H9 (cell line): ENCODE measurements at places on chromosomes 3 and 15. TPM values are rescaled to one million over a fixed set of nuclear protein-coding genes. Genes with fewer than 3 reads are reported as not detected.

GRCh38 chr15:39433376-39433775 lies 147.5 kb upstream of the THBS1 start:
- H3K27me3 ChIP-seq, result no peaks in the 10 kb centered on the region
- H3K4me3 ChIP-seq, result no peak overlapping the region
- no peak overlapping the region for H3K27ac ChIP-seq
- DNase-seq, result no peak
- 0 out of 2 replicates have a peak, but pooled peaks cover 7% of the 10 kb centered on the region for H3K36me3 ChIP-seq

DNA sequence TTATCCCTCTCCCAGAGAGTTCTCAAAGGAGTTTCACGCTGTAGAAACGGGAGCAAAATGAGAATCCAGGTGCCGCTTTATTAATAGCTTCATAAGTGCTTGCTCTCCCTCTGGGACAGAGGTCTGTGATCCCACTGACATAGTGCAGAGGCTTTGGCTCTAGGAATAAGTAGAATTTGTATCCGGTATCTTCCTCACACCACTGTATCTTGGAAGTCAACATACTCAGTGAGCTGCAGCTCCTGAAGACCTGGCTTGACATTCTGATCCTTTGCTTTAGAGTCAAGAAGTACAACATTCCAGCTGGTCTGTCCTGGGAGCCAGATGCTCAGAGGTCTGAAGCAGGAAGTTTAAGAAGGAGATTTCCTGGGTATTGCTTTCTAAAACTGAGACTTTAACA lies 323.0 kb downstream of the LPP start:
- H3K4me3 ChIP-seq, result no peak overlapping the region
- no peak for DNase-seq
- no peaks in the 10 kb centered on the region for H3K36me3 ChIP-seq
- H3K4me1 ChIP-seq, result peaks cover 2% of the 10 kb centered on the region; the same call in 1 of the 2 replicates

- H3K4me1 ChIP-seq, result peaks cover 3% of the 10 kb centered on the region; the same call in 1 of the 2 replicates
- H3K27me3 ChIP-seq, result peaks cover 64% of the 10 kb centered on the region
- DNase-seq, result peak; percentile 85
Observed at GRCh38 chr15:40927873-40928806, 1.0 kb upstream of the DLL4 start.

DNA sequence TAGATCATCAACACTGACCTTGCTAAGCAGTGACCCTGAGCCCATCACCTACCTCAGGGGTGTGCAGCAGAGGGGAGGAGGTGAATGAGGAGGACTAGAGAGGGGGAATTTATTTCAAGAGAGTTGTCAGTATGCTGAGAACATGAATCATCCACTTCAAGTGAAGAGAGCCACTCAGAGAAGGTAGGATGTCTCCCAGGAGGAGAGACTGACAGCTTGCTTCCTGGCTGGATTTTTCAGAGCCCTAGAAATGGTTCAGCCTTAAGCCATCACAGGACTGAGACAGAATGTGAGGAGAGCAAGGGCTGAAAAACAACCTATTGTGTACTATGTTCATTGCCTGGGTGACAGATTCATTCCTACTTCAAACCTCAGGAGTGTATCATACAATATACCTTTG lies 34.8 kb downstream of the CCNL1 start:
- H3K36me3 ChIP-seq, result no peaks in the 10 kb centered on the region
- peaks cover 2% of the 10 kb centered on the region; the same call in 1 of the 2 replicates for H3K4me1 ChIP-seq
- no peak overlapping the region for H3K4me3 ChIP-seq
- H3K27me3 ChIP-seq, result no peaks in the 10 kb centered on the region

GRCh38 chr3:4494895-4495264 lies 1.7 kb downstream of the ITPR1 start:
- H3K27ac ChIP-seq, result no peak overlapping the region
- no peak overlapping the region for H3K4me3 ChIP-seq
- 0 out of 2 replicates have a peak, but pooled peaks cover 2% of the 10 kb centered on the region for H3K4me1 ChIP-seq

GRCh38 chr15:73865904-73866303 lies 7.5 kb upstream of the TBC1D21 start:
- peaks cover 2% of the 10 kb centered on the region; the same call in 1 of the 2 replicates for H3K4me1 ChIP-seq
- peaks cover 5% of the 10 kb centered on the region; the same call in 1 of the 2 replicates for H3K36me3 ChIP-seq
- no peaks in the 10 kb centered on the region for H3K27me3 ChIP-seq
- H3K27ac ChIP-seq, result no peak overlapping the region
- peak; percentile 19 for DNase-seq

- H3K36me3 ChIP-seq, result peaks cover 20% of the 10 kb centered on the region
- no peak for DNase-seq
- H3K4me1 ChIP-seq, result peaks cover 4% of the 10 kb centered on the region; the same call in 1 of the 2 replicates
- H3K4me3 ChIP-seq, result no peak overlapping the region
- H3K27ac ChIP-seq, result no peak overlapping the region
Observed at GRCh38 chr3:42079701-42080452, 11.3 kb upstream of the TRAK1 start.

GRCh38 chr3:146020969-146021368 lies 140.0 kb downstream of the PLOD2 start:
- H3K27me3 ChIP-seq, result no peaks in the 10 kb centered on the region
- H3K4me1 ChIP-seq, result no peaks in the 10 kb centered on the region
- H3K4me3 ChIP-seq, result no peak overlapping the region
- H3K27ac ChIP-seq, result no peak overlapping the region
- no peaks in the 10 kb centered on the region for H3K36me3 ChIP-seq

GRCh38 chr3:112320691-112321090 lies 12.3 kb upstream of the CD200 start:
- peaks cover 5% of the 10 kb centered on the region for H3K4me1 ChIP-seq
- H3K4me3 ChIP-seq, result no peak overlapping the region
- no peak for DNase-seq
- no peaks in the 10 kb centered on the region for H3K27me3 ChIP-seq
- peaks cover 24% of the 10 kb centered on the region for H3K36me3 ChIP-seq
- no peak overlapping the region for H3K27ac ChIP-seq

DNA sequence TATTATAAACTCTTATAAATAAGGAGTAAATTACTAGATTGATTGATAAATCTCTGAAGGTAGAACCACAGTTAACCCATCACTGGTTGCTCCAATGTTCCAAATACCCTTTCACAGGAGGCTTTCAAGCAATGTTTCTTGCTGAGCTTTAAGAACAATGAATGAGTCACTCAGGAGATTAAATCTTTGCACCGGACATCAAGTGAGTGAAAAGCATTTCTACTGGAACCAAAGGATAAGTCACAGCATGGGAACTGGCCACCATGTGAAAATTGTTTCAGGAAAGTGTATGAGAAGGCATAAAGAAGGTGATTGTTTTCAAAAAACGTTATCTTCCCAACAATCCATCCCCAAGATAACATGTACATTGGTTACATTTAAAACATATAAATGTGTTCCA lies 90.6 kb downstream of the CNTN3 start:
- DNase-seq, result no peak
- H3K27ac ChIP-seq, result no peak overlapping the region
- H3K4me1 ChIP-seq, result no peaks in the 10 kb centered on the region

DNA sequence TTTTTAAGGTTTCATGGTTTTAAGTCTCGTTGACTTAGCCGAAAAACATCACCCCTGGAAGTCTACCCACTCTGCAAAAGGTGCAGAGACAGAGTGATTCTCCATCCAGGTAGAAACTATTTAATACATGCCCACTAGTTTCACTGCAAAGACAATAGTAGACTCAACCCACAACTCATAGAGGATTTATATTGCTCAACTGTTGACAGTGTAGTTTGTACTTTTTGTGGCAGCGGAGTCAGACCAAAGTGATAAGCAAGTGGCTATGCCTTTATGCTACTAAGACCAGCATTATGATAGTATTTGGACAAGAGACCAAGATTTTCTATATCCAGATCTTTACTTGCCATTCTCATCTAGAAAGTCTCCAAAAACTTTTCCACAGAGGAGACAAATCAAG lies 98.8 kb upstream of the ZBTB20 start:
- no peaks in the 10 kb centered on the region for H3K36me3 ChIP-seq
- no peaks in the 10 kb centered on the region for H3K27me3 ChIP-seq
- H3K4me3 ChIP-seq, result no peak overlapping the region

DNA sequence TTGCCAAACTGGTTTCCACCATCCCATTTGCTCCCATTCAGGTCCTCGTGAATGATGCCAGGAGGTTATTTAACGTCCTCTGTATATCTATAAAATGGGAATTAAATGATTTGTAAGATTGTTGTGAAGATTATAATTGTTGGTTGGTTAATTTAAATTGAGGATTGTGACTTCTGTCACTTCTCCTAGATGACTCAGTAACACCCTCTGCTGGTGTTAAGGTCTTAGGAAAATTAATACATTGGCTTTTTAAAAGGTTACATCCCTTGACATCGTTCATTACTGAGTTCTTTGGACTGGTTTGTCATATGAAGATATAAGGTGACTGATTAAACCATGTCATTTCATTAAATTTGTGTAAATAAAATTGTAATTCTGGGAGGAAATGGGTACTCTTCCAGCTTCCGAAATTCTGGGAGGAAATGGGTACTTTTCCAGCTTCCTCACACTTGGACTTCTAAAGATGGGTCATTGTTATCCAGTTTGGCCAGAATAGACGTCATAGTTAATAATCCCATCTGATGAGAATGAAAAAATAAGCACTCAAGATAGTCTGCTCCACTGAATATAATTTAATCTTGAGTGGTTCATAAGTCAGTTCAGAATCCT lies 33.3 kb upstream of the PAQR5 start:
- no peaks in the 10 kb centered on the region; the same call in 2 of the 3 replicates for H3K36me3 ChIP-seq
- no peaks in the 10 kb centered on the region for H3K27me3 ChIP-seq
- no peak overlapping the region for H3K27ac ChIP-seq
- no peak overlapping the region for H3K4me3 ChIP-seq
- DNase-seq, result no peak
- H3K4me1 ChIP-seq, result no peaks in the 10 kb centered on the region

DNA sequence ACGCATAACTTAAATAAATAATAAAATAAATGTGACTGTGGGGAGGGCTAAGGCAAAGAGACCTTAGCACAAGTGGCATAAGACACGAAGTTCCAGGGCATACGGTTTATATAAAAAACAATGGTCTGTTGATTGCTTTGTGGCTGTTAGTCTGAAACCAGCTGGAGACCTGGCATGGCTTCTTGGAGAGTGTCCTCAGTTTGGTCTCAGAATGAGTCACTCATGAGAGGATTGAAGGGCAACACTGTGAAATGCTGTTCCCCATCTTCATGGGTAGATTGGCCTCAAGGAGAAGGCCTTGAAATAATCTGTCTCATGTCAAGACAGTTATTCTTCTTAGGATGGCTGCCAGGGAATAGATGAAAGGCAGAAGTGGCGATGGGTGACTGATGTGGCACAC lies 62.2 kb downstream of the SOX2 start:
- no peaks in the 10 kb centered on the region for H3K4me1 ChIP-seq
- H3K4me3 ChIP-seq, result no peak overlapping the region
- H3K27ac ChIP-seq, result no peak overlapping the region
- H3K36me3 ChIP-seq, result no peaks in the 10 kb centered on the region
- no peak for DNase-seq

DNA sequence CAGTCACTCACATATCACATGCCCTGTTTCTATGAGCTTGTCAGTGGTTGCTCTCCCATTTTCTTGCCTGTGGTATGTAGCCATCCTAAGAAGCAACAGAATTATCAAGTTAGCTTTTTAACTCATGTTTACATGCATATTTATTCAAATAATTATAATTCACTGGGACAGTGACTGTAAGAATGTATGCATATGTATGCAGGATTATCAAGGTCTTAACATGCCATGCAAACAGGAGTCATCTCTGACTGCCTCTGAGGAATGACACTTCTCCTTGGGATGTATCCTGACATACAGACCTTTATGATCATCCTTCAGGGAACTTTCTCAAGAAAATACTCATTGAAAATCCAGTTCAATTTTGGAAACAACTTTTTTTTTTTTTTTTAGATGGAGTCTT lies 240.9 kb downstream of the CPNE4 start:
- H3K36me3 ChIP-seq, result no peaks in the 10 kb centered on the region
- H3K27ac ChIP-seq, result no peak overlapping the region
- H3K4me1 ChIP-seq, result peaks cover 4% of the 10 kb centered on the region
- no peak for DNase-seq
- H3K27me3 ChIP-seq, result no peaks in the 10 kb centered on the region
- H3K4me3 ChIP-seq, result no peak overlapping the region

DNA sequence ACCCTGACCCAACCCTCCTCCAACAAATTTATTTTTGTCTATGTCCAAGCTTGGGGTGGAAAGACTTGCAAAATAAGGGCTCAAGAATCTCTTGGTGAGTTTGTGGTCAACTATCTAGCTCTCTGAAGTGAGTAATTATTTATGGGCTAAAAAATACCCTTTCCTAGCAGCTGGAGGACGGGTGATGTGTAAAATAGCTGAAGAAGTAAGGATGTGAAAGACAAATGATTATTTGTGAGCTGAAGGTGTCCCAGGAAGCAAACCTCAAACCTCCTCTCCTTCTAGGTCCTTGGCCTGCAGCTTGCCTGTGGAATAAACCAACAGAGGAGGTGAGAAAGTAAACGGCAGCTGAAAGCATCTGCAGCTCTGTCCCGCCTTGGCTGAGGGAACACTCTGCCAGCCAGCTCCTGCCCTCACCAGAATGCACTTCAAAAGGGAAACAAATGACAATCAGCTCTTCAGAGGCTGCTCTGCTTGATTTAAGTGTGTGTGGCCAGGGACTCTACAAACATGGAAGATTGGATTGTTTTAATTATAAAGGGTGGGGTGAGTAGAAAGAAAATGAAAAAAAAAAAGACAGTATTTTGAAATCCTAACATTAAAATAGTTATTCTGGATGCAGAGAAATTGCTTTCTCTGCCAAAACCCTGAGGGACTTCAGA lies 60.3 kb downstream of the TM4SF4 start:
- H3K27me3 ChIP-seq, result no peaks in the 10 kb centered on the region
- H3K4me1 ChIP-seq, result peaks cover 2% of the 10 kb centered on the region; the same call in 1 of the 2 replicates
- no peak for DNase-seq
- no peak overlapping the region for H3K4me3 ChIP-seq
- H3K27ac ChIP-seq, result no peak overlapping the region

ZNF80 gene
- total RNA-seq, result not detected in 2 replicates

NR1I2 gene
- not detected in 2 replicates for total RNA-seq

CAMK2N2 gene
- 12.6 and 13.9 TPM in 2 replicates for total RNA-seq

CLDN16 gene
- not detected in 2 replicates for total RNA-seq
